NCI-H1105 treated with DMSO at 0.1 percent for 48 hours (cell line): ENCODE measurements at places on chromosomes 4 and X.

- no peak for DNase-seq
Measured at GRCh38 chr4:139892973-139893736, 227.5 kb downstream of the MGST2 start.

- no peak for DNase-seq
Measured at GRCh38 chrX:10482261-10482660, 138.1 kb downstream of the MID1 start.

GRCh38 chrX:56000729-56001128 is 231.4 kb upstream of the KLF8 start:
- no peak for DNase-seq

DNA sequence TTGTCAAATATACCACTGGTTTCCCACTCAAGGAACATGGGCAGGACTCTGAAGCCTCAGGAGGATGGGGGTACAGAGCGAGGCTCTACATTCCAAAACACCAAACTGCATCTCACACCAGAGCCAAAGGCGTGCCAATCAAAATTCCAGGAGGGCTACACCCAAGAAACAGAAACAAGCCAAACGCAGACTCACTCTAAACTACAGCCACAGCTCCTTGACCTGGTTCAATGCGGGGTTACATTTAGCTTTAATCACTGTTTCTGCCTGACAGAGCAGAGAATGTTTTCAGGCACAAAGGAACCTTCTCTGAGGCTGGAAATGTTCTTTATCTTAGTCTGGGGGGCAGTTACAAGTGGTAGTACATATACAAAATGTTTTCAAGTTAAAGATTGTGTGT is 2121.5 kb upstream of the AGA start:
- DNase-seq = no peak

- no peak for DNase-seq
Measured at GRCh38 chrX:70755850-70756249, 152.7 kb downstream of the TEX11 start.

GRCh38 chr4:93179044-93179443 is 649.5 kb upstream of the ATOH1 start:
- DNase-seq = no peak

- DNase-seq = no peak
Measured at GRCh38 chr4:147409350-147409749, 71.5 kb upstream of the EDNRA start.

GRCh38 chrX:107450823-107451509 is 1.5 kb downstream of the FRMPD3 start:
- DNase-seq = no peak

GRCh38 chr4:161650812-161651211 is 513.0 kb downstream of the FSTL5 start:
- DNase-seq = no peak

- no peak for DNase-seq
Measured at GRCh38 chr4:83179205-83179604, 64.7 kb upstream of the PLAC8 start.

DNA sequence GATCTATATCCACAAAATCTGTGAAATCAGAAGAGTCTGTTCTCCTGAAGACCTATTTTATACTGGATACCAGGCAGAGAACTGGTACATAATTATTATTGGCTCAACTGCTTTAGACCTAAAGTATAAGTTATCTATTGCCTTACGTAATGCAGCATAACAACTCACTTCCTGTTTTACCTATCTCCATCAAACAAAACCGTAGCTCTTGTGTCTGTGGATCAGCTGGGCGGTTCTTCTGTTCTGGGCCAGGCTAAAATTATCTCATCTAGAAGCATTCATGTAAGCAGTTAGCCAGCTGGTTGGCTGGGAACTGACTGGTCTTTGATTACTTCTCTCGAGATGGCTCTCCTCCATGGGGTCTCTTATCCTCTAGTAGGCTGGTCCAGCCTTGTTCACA is 57.8 kb downstream of the PPP1R2C start:
- DNase-seq = no peak

DNA sequence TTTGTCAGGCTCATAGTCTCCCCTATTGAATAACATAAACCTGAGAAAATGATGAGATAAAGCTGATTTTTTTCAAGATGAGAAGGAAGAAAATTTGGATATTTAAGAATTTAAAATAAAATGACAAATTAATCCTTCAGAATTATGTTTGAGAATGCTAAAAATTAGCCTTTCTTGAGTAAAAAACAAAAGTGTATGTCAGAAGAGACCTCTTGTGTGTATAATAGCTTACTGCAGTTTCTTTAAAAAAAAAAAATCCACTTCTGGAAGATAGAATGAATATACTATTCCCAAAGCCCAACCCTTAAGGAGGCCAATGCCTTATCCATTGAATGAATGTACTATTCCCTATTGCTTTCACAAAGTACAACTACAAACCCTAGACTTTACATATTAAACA is 281.8 kb downstream of the RAPGEF2 start:
- no peak for DNase-seq

- no peak for DNase-seq
Measured at GRCh38 chr4:11028334-11028733, 343.8 kb upstream of the CLNK start.
